Epithelial cell of proximal tubule (primary cell): ENCODE measurements at places on chromosomes 3 and 15. TPM values are rescaled to one million over a fixed set of nuclear protein-coding genes. Genes with fewer than 3 reads are reported as not detected.

DNA sequence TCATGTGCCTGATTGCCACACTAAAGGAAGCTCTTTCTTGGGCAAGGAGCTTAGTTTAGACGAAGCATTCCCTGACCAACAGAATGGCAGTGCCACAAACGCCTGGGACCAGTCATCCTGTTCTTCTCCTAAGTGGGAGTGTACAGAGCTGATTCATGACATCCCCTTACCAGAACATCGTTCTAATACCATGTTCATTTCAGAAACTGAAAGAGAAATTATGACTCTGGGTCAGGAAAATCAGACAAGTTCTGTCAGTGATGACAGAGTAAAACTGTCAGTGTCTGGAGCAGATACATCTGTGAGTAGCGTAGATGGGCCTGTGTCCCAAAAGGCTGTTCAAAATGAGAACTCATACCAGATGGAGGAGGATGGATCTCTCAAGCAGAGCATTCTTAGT lies 18.4 kb downstream of the SENP5 start:
- DNase-seq: no peak

GRCh38 chr3:114498539-114499370 lies 204.9 kb downstream of the TIGIT start:
- no peak for DNase-seq

GRCh38 chr3:43162230-43163084 lies 56.6 kb upstream of the POMGNT2 start:
- no peak for DNase-seq

DNA sequence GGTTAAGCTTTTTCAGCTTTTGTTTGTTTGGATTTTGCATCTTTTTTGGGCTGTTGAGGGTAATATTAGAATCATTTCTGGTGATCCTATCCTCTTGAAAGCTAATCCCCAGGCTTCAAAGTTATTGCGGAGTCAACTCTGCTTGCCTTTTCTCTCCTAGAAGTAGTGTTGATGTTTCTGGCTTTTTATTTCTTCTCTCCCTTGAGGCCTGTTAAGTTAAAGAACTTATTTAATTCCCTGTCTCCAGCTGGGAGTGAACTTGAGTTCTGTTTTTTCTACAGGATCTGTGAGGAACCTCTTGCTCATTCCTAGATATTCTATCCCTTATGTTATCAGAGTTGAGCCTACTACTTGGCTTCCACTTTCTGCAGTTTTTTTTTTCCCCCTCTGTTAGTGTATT lies 34.1 kb upstream of the CACNA1D start:
- no peak for DNase-seq

DNA sequence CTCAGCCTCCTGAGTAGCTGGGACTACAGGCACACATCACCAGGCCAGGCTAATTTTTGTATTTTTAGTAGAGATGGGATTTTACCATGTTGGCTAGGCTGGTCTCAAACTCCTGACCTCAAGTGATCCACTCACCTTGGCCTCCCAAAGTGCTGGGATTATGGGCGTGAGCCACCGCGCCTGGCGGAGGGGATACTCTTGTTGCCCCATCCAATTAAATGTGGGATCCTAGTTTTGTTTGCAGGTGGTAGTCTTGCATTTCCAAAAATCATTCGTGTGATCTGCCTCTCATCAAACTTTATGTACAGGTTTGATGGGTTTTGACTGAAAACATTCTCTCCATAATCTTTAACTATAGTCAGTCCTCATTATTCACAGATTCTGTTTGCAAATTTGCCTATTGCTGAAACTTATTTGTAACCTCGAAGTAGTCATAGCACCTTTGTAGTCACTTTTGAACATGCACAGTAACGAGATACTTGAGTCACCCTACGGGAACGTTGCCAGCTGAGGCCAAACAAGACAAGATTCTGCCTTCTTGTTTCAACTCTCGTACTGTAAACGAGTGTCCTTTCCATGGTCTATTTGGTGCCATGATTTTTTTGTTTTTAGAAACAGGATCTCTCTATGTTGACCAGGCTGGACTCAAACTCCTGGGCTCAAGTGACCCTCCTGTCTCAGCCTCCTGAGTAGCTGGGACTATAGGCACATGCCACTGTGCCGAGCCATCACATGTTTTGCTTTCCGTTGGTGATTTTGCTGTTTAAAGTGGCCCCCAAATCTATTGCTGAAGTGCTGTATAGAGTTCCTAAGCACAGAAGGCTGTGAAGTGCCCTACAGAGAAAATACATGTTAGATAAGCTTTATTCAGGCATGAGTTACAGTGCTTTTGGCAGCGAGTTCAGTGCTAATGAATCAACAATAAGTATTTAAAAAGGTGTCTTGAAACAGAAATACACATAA lies 8.1 kb upstream of the MAPK6 start:
- DNase-seq: no peak

GRCh38 chr15:98611808-98612207 lies 36.5 kb upstream of the IGF1R start:
- DNase-seq: no peak

- DNase-seq: no peak
Observed at GRCh38 chr15:98120561-98120960, 160.1 kb downstream of the ARRDC4 start.

DNA sequence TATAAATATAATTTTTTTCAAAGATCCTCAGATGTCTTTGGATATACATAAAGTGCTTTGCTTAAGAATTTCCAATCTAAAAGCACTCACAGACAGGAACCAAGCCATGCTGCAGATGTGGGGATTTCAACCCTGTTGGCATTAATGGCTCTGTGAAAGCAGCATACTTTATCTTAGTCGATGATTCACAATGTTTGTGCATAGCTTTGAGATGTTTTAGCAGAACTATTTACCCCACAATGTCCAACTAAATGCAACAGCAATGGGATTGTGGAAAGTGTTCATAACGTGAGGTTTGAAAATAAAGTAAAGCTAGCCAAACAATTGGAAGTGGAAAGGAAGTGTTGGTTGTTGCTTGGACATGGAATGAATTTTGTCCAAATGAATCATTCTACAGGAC lies 371.4 kb downstream of the SOX2 start:
- no peak for DNase-seq

DNA sequence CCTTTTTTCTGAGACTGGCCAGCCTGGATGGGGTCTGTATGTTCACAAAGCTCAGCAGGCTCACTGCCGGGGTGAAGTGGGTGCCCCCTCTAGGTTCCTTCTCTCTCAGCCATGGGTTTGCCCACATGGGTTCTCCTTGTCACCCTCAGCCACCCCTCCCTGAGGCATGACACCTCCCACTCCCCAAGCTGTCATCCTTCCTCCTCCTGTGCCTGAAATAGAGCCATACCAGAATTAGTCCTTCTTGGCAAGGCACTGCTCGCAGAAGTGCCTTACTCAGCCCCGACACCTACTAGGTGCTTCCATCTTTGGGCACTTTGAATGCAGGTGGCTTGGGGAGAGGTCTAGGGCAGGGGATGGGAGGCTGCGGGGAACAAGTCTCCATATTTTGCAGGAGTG lies 62.9 kb upstream of the SEC13 start:
- no peak for DNase-seq

GRCh38 chr3:178827285-178827856 lies 244.2 kb downstream of the ZMAT3 start:
- no peak for DNase-seq

DNA sequence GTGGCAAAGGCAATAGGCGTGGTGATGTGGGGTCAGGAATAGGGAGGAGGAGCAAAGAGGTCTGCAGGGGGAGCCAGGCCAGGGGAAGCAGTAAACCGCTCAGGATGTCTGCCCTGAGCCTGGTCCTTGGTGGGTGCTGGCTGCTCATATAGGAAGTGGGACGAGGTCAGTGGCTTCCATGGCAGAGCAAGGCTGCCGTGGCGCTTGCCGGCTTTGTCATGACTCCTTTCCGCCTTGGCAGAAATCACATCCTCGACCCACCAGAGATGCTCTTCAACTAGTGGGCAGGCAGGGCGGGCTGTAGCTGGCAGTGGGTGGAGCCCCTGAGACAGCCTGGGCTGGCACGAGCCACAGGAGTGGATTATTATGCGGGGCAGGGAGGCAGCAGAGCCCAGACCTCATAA lies 13.1 kb upstream of the SKOR1 start:
- DNase-seq: no peak

DNA sequence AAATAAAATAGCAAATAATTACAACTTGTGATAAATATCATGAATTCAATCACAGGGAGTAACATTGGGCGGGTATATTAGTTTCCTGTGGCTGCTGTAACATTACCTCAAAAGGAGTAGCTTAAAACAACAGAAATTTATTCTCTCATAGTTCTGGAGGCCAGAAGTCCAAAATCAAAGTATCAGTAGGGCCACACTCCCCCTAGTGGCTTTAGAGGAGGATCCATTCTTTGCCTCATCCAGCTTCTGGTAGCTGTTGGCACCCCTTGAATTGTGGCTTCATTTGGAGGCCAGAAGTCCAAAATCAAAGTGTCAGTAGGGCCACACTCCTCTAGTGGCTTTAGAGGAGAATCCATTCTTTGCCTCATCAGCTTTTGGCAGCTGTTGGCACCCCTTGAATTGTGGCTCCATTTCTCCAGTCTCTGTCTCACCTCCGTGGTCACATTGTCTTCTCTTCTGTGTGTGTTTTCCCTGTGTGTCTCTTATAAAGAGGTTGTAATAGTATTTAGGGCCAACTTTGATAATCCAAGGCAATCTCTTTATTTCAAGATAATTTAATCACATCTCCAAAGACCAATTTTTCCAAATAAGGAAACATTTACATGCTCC lies 3.1 kb upstream of the CFAP20DC start:
- no peak for DNase-seq

GRCh38 chr15:71562251-71562650 lies 248.1 kb upstream of the NR2E3 start:
- DNase-seq: no peak

- no peak for DNase-seq
Observed at GRCh38 chr15:36468746-36469145, 110.7 kb upstream of the CDIN1 start.

GRCh38 chr3:84141571-84141970 lies 817.2 kb upstream of the CADM2 start:
- DNase-seq: no peak

DNA sequence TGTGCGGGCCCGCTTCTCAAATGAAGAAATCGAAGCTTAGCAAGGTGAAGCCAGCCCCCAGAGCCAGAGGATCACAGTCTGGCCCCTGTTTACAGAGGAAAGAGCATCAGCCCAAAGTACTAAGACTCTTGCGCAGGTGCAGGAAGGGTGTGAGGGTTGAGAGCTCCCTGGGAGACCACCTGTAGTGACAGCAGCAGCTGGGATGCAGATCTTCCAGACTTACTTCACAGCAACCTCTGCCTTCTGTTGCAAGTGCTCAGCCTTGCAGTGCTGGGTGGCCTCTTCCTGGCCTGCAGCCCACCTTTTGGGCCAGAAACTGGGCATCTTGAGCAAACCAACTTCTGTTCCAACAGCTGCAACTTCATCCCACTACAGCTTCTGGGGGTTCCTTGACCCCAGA lies 19.7 kb downstream of the SPATA12 start:
- no peak for DNase-seq

DNA sequence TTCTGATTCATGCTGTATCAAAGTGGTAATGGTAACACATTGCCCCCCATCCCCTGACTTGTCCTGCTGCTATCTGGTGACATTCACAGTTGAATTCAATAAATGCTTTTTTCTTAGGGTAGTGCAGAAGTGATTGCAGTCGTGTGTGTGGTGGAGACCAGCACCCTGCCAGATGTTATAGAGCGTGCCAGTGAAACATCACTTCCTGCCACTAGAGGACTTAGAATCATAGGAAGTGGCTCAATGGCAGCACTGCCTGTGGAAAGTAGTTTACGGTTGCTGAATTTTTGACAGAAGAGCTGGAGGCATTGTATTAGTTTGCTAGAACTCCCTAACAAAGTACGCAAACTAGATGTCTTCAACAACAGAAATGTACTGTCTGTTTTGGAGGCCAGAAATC lies 37.4 kb upstream of the P2RY12 start:
- DNase-seq: no peak

GRCh38 chr15:51332206-51333147 lies 5.9 kb downstream of the CYP19A1 start:
- DNase-seq: no peak

DNA sequence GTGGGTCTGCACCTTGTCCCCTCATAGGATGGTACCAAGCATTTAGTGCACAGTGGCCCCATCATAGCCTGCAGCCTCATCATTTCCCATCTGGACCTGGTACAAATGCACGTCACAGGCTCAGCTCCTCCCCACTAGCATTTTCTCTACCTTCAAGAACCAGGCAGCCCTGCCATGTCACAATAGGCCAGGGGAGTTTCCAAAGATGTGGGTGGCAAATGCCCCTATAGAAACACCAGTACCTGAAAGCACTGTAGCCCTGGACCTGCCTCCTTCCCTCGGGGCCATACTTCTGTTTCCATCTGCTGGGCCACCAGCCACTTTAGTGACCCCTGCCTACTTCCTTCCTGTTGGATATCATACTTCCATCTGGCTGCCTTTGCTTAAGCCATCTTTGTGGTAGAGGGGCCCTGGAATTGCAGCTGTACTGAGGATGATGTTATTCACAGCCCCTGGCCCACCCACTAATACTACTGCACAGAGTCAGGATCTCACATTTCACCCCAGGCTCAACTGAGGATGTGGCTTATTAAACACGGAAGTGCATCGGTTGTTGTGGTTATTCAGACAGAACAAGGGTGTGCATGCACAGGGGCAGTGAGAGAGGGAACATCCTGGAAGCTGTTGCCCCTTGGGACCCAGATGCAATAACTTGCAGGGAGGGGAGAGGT lies 3.8 kb downstream of the TCTA start:
- DNase-seq: no peak

DNA sequence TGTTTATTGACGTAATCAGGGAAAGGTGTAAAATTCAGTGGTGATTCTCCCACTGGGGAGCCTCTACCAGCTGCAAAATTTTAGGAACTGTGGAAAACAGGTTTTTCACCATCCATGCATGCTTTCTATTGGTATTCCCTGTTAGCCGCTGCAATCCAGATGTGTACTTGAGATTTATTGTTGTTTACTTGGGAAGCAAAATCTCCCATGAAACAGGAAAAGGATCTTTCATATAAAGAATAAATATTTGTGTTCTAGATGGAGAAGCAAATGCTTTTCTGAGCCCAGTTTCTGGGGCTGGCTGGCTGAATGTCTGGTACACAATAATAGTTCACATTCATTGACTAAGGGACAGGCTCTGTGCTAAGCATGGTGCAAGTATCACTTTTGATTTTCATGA lies 144.6 kb upstream of the RASGRP1 start:
- no peak for DNase-seq

The COL6A5 gene
- total RNA-seq: not detected in 2 replicates

The SPATA12 gene
- 0.06 and 0.43 TPM in 2 replicates for total RNA-seq

The ALDH1A2 gene
- total RNA-seq: 18.7 and 72.1 TPM in 2 replicates

The CKMT1B gene
- 2.9 and 4.3 TPM in 2 replicates for total RNA-seq

The IMPG2 gene
- under 0.01 TPM in 2 replicates for total RNA-seq

The CASR gene
- total RNA-seq: 0.06 TPM in 1 of 2 replicates, not detected in the other

The SLC28A1 gene
- not detected in 2 replicates for total RNA-seq

The NLGN1 gene
- total RNA-seq: 1.4 and 1.9 TPM in 2 replicates

The SNX1 gene
- 15.3 and 25.7 TPM in 2 replicates for total RNA-seq
